ENCODE measurements at places on chromosomes 5 and 9. TPM values are rescaled to one million over a fixed set of nuclear protein-coding genes. Genes with fewer than 3 reads are reported as not detected.

- no peak for DNase-seq
These were observed 66.2 kb downstream of the PSD2 start for GRCh38 chr5:139861889-139862207.

DNA sequence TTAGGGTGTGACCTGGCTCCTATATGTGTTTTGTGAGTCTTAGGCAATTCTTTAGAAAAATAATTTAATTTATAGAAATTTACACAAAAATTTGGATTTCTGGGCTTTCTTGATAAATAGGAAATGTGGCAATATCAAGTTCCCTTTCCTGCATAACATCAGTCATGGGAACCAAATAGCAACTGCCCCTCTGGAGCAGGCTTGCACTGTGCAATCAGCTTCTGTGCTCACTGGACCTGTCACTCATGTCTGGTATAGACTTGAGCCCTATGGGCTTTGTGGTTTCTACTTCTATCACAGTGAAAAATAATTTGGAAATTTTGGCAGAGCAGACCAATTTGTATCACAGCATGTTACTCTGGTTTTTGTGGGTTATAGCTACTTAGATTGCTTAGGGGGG, 131.7 kb downstream of the ADGRV1 start:
- no peak for DNase-seq

- no peak for DNase-seq
These were observed 5.3 kb downstream of the LHX6 start for GRCh38 chr9:122223435-122223834.

- peak; percentile 68 for DNase-seq
These were observed 56.6 kb downstream of the HSD17B3 start for GRCh38 chr9:96245399-96245798.

PITX1 gene
- polyA plus RNA-seq: not detected

GRCh38 chr5:58871648-58872242, 288.9 kb downstream of the RAB3C start:
- DNase-seq: peak; percentile 65

FAM221B gene
- 0.09 TPM for polyA plus RNA-seq

GRCh38 chr9:4366591-4367330, 66.9 kb upstream of the GLIS3 start:
- peak; percentile 78 for DNase-seq

- DNase-seq: no peak
These were observed 332.8 kb upstream of the PTGER4 start for GRCh38 chr5:40346901-40347300.

DNA sequence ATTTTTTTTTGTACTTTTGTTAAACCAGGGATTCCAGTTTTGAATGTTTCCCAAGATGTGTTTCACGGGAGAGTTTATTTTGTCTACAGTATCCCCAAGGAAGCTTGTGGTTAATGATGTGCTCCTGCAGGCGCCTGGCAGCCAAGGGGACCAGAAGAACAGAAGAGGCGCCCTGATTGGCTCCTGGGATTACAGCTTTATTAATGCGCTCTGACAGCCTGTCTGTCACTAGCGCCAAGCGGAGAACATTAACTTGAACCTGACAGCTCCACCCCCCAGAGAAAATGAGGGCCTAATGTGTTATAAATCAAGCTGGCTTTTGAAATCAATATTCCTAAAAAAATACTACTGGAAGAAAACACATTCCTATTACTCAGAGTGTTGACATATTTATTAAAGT, 5.0 kb upstream of the FBXL7 start:
- no peak for DNase-seq

- DNase-seq: no peak
These were observed 2.5 kb upstream of the MATR3 start for GRCh38 chr5:139291051-139291450.

DNA sequence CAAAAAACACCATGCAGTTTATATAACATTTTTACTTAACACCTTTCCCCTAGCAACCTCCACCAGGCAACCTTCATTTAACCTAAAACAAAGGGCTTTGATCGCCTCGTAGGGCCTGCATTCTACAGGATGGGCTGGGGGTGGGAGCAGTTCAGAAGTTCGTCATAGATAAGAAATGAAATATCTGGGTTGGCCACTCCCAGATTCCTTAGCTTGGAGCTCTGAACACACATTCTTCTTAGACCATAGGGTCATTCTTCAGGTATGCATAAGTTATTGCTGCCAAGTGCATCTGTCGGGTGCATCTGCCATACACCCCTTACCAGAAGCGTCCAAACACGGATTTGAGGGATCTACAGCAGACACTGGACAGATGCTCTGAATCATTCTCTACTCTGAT, 4.3 kb upstream of the SLC22A5 start:
- DNase-seq: no peak

C9orf50 gene
- not detected for polyA plus RNA-seq

GRCh38 chr5:135012033-135012588, 21.9 kb downstream of the PITX1 start:
- DNase-seq: no peak

- DNase-seq: no peak
These were observed 256.7 kb upstream of the CD180 start for GRCh38 chr5:67453111-67453905.

F2RL1 gene
- 16.2 TPM for polyA plus RNA-seq

GRCh38 chr9:111524731-111525055, 286 bp upstream of the ZNF483 start:
- DNase-seq: no peak

NOL6 gene
- polyA plus RNA-seq: 28.7 TPM

DNA sequence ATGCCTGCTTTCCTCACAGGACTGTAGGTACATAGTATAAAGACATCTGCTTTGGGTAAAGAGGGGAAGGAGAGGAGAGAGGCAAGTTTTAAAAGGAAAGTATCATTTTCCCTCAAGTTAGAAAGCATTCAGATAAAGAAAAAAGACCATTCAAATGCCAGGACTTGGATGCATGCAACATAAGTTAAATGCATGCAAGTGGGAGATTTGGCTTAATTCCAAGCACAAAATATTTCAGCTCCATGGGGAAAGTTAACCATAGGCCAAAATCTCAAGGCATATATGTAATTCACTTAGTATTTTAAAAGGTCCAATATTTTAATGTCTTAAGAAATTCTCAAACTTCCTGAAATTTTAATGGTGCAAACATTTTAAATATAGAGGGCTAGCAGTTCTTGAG, 36.4 kb downstream of the POU5F2 start:
- no peak for DNase-seq

DNA sequence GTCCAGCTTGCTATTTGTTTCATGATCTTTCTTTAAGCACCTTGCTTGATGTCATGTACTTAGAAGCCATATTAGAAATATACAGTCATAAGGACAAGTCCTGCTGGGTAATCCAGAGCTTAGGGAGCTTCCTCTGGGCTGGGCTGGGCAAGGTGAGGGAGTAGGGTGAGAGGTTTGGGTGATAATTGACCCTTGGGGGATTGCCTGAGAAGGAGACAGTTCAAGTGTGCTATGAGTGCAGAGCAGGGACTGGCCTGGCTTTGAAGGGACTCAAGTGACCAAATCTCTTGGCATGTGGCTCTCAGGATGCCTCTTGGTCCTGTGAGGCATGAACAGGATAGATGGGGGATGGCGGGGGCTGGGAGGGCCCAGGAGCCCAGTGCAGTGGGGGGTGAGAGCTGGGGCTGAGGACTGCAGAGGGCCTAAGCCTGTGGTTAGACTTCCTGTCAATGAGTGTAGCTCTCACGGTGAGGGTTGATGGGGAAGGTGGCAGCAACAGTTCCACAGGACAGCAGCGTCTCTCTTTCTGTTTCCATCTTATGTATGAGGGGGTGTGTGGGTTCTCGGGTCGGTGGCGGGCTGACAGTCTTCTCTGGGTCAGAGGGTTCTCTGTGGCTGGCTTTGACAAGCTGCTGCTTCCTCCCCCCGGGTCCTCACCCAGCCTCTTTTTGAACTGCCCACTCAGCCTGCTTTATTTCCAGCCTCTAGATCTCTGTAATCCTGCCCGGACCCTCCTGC, 53.5 kb downstream of the RGS3 start:
- no peak for DNase-seq

- DNase-seq: no peak
These were observed 81.1 kb downstream of the TLE1 start for GRCh38 chr9:81608289-81608657.

GRCh38 chr5:87074072-87074471, 193.6 kb upstream of the RASA1 start:
- no peak for DNase-seq

DNA sequence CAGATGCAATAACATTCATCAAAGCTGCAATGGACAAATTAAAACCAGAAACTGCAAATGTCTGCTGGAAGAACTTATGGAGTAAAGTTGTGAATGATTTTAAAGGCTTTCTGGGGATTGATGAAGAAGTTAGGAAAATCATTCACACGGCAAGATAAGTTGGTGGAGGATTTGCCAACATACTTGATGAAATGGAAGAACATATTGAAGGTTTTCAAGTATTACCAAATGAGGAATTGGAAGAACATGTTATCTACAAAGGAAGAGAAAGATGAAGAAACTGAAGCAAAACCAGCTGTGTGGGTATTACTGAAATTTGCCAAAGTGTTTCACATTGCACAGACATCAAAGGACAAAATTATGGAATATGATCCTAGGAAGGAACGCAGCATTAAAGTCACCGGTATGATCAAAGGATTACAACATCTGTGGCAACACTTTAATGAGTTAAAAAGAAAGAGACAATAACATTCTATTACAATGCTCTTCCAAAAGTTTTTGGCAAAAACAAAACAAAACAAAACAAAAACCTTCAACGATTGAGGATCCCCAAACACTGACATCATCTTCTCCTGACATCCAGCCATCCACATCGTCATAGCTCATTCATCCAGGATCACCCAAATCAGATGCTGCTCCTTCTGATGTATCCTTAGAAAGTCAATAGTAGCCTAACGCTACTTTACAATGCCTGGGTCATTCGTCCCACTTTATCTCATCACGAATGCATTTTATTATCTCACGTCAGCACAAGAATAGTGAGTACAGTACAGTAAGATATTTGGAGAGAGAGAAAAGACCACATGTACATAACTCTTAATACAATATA, 61.3 kb upstream of the SMC5 start:
- DNase-seq: no peak

- no peak for DNase-seq
These were observed 68.3 kb downstream of the AK8 start for GRCh38 chr9:132809677-132810271.

DNA sequence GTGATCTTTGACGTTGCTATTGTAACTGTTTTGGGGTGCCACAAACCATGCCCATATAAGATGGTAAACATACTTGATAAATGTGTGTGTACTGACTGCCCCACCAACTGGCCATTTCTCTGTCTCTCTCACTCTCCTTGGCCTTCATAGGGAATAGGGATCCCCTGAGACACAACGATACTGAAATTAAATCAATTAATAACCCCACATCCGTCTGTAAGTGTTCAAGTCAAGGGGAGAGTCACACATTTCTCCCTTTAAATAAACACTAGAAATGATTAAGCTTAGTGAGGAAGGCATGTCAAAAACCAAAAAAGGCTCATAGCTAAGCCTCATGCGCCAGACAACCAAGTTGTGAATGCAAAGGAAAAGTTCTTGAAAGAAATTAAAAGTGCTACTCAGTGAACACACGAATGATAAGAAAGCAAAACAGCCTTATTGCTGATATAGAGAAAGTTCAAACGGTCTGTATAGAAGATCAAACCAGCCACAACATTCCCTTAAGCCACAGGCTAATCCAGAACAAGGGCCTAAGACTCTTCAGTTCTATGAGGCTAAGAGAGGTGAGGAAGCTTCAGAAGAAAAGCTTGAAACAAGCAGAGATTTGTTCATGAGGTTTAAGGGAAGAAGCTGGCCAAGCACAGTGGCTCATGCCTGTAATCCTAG, 111.1 kb downstream of the UGCG start:
- no peak for DNase-seq

FOXD4 gene
- polyA plus RNA-seq: not detected

OLFML2A gene
- polyA plus RNA-seq: 1.1 TPM

GRCh38 chr5:160743027-160743426, 109.0 kb downstream of the ATP10B start:
- no peak for DNase-seq

DNA sequence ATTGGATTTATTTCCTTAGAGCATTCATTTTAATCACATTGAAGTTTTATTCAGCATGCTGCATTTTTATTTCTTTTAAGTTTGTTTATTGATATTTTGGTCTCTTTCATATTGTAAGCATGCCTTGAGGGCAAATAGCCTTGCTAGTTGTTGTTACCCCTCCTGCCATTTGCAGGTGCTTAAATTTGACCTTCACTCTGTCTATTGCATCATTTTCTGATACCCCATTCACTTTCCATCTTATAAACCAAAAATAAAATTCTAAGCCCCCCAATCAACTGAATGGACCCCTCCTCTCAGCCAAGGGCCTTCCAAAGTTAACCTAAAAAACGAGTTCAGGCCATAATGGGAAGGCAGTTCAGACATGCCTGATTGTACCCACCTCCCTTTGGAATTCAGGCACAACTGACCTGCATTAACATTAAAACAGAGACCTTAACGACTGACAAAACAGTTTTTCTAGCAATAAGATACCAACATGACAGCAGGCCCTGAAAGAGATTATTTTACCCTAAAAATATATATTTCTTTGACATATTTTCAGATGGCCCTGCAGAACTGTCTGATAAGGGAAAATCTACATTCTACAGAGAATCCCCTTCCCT, 32.1 kb downstream of the TARS1 start:
- peak; percentile 76 for DNase-seq

GRCh38 chr5:33937707-33938506, 1.7 kb downstream of the RXFP3 start:
- peak; percentile 37 for DNase-seq

DNA sequence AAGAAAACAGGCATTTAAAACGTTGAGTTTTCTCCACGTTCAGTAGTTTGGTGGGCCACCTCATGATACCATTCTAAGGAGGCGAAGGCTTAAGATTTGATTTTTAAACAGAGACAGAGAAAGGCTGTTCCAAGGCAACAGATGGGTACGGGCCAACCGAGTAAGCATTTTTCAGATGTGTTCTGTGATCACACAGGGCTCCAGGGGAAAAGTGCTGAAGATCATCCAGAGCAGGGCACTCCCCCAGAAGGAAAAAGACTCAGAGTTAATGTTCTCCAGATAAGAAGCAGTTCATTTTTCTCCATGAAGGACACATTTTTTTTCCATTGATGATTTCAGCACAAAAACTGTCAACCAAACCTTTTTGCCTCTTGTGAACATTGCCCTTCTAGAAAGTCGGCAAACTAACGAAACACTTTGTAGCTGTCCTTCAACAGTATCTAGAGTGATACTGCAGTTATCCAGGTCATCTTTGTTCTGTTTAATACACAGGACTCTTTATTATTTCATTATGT, 138.7 kb downstream of the ALDH1A1 start:
- DNase-seq: no peak

- peak; percentile 24 for DNase-seq
These were observed 161.2 kb downstream of the PDE4D start for GRCh38 chr5:59732301-59732700.

C6 gene
- polyA plus RNA-seq: not detected

Measured in GM23338 (cell line).